ENCODE measurements at places on chromosomes 6 and 20.

- no peak for DNase-seq
These were observed 563 bp downstream of the MGME1 start for GRCh38 chr20:17969278-17969883.

DNA sequence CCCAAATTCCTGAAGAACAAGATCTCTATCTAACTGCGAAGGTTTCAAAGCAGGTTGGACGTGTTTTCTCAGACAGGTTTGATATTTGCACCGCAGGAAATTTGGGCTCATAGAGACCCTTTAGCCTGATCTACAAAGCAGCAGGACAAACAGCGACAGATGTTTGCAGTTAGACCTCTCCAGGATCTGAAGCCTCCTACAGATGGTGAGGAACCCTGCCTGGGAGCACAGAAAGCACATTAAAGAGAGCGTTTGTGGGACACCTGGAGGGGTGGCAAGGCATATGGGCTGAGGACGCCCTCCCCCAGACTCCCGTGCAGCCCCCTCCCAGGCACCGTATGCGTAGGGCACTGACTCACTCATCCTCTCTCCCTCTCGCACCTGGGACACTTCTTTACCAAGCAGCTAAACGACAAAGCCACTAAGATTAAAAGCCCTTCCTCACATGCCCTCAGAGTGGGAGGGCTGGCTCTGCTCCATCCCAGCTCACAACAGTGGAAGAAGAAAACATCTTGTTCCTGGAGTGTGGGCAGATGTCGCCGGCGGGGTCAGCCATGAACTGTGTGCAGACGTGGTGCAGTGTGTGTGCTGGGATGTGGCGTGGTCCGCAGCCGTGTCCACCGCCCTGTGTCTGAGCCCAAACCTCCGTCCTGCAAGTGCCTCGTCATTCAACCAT, 249.7 kb upstream of the AFDN start:
- no peak for DNase-seq

- no peak for DNase-seq
These were observed 838.2 kb downstream of the MAFB start for GRCh38 chr20:39850821-39851330.

GRCh38 chr20:19015351-19016139, 196.9 kb upstream of the SLC24A3 start:
- DNase-seq = no peak

- no peak for DNase-seq
These were observed 64.2 kb upstream of the CCN6 start for GRCh38 chr6:111989743-111990142.

GRCh38 chr6:167089243-167090142, 33.4 kb upstream of the CCR6 start:
- no peak for DNase-seq

DNA sequence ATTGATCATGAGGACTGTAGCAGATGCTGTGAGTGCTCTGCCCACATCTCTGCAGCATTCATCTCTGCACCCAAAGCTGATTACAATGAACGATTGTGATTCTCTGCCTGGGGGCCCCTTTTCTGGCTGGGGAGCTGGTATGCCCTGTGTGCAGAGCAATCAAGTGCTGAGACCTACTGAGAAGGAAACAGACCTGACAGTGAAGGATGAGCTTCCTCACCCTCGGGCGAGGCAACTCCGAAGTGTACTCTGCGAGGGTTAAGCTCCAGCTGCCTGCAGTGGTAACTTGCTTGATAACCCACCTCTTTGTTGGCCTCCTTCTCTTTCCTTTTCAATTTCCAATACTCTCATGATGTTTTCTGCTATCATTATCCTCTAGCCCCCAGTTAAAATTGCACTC, 289.7 kb upstream of the RNF24 start:
- DNase-seq = no peak

- no peak for DNase-seq
These were observed 120.2 kb downstream of the QRSL1 start for GRCh38 chr6:106749609-106750008.

DNA sequence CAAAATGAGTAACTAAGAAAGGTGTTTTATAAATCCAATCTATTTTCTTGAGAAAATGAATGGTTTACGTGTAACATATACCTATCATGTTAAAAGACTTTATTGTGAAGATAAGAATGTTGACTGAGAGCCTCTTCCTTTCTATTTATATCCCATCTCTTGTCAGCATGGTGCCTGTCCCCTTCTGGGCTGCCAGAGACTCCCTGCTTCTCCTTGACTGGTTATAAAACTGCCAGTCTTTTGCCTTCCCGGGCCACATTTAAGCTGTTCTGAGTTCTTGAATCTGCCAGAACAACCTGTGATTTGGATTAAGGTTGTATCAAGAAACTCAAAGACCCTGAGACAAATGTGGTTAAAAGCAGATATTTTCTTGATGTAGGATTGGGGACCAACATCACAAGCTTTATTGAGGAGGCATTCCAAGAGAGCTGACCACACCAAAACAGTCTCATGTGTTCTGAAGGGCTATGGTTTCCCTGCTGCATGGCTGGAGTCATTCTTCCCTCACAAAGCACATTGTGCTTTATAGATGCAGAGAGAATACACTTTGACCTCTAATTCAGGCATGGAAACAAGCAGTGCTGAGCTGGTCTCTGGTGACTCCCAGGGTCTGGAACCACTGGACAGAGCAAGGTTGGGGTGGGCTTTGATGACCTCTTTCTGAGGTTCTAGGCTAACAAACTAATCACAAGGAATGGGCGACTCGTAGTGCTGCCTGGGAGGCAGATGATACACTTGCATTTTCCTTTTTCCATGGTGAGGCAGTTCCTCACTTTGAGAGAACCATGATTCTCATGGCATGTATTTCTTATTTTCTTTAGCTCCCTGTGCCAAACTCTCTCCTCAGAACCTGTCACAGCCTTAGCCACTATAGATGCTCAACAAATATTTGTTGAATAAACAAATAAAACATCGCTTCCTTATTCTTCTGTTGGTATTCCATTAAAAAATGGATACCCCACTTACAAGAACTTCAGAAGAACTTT, 205.0 kb upstream of the PREP start:
- DNase-seq = no peak

DNA sequence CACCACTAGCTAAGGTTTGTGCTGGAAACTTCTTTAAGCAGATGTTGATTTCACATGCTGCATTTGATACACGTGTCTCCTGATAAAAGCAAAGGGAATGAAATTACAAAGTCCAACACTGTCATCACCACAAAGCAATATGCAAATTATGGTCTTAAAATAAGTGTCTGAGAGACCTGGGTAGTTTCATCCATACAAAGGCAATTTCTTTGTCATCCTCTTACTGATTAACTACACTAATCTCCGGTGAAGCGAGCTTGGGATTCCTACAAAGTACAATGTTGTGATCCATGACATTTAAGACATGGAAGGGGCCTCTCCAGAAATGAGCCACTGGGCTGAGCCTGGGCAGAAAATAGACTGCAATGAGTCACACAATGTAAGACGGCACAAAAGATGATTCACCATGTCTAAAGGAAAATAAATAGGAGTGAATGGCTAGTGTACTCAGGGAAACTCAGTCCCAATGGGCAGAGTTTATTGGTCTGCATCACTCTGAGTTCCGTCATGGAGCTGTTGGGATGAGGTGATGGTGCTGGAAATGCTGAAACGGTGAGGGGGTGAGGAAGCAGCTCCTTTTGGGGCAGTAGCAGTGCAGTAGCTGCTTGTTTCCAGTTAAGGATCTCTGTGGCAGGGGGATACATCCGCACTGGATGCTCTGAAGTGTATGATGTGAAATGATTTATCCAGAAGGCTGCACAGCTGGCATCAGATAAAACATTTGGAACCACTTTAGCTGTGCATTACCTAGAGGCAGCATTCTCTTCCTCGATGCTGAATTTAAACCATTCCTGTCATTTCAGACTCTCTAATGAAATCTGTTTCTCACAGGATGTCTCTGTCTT, 103.3 kb downstream of the IBTK start:
- DNase-seq = no peak

DNA sequence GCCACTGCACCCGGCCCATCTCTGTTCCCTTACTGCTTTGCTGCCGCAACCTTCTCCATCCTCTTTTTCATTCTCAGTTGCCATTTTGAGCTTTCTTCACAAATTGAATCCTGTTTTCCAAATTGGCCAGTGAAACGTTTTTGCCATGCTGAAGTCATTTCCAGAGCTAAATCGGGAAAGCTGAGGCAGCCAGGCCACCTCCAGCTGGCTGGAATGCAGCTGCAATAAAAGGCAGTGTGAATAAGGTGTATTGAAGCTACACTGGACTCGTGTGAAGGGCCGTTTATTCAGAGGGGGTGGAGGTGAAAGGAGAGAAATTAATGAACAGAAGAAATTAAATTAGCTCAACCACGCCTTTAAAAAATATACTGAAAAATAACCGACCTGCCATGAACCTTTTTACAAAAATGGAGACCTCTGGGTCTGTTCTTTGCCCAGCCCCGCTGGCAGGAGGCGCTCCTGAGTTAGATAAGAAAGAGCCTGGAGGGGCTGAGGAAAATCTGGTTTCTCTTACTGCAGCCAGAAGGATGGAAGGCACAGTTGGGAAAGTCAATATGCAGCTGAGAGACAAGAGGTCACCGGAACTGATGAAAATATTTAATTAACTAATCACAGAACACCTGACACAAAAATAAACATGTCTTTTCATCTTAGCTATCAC, 283.9 kb downstream of the FOXC1 start:
- DNase-seq = no peak
